ENCODE measurements at places on chromosomes 6 and 20.

DNA sequence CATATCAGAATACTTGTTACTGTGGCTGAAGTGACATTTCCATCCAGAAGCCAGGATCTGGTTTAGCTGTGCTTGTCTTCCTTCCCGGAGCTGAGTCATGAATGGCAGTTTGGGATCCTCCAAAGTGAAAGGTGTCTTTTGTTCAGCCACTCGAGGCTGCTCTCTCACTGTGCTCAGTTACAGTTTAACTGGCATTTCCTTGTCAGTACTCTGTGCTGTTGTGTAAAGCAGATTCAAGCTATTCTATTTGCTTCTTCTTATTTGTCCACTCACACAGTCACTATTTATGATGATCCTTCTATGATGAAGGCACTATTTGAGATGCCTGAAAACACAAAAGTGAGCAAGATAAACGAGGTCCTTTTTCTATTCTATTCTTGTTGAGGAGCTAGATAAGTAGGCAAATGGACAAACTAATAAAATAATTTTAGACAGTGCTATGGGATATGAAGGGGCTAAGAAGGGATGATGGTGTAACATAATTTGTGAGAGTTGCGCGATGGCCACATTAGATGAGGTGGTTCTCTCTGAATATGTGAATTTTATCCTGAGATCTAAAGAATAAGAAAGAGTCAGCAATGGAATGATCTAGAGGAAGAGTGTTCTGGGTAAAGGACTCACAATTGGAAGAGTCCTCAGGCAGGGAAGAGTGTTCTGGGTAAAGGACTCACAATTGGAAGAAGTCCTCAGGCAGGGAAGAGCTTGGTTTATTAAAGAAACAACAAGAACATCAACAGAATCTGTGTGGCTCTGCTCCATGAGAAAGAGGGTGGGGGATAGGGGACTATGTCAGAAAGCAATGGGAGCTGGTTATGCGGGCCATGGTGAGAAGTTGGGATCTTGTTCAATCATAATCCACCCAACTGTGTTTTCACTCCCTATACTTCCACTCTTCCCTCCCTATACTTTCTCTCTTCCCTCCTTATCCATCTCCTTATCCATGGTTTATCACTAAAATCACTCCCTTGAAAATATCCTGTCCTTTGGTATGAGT lies 40.1 kb downstream of the CYP24A1 start:
- DNase-seq = no peak

DNA sequence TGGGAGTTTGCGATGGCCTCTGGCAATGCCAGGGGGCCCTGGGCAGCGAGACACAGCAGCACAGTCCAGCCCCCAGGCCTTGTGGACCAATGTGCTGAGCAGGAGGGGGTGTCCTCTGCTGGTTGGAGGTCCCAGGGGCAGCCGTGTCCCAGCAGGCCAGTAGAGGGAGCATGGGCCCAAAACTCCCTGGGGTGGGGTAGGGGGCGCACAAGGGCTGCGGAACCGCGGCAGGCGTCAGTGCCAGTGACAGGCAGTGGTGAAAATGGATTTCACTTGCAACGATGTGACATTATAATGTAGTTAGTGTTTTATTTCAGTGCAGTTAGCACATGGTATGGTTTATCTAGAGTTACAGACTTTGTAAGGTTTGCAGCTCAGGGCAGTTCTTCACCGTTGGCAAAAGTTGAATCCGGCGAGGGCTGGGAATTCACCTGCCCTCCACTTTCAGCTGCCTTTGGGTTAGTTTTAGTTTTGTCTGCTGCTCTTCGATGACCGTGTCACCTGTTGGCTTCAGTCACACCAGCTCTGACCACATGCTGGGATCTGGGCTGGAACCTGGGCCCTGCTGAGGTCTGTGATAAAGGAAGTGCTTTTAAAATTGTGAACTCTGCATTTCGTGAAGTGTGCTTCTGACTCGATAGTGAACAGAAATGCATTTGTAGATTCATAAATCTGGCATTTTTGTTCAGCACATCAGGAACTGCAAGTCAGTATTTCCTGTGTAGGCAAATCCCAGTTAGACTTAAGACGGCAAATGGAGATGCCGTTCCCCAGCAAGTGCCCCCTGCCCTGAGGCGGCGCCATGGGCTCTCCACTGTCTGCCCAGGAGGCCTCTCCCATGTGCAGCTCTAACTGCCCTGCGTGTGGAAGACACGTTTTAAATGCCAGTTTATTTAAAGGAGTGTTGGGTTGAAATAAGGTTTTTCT lies 46.8 kb downstream of the PYGB start:
- peak; percentile 78 for DNase-seq

- no peak for DNase-seq
Measured at GRCh38 chr20:23672158-23672557, 16.7 kb downstream of the CST4 start.

GRCh38 chr6:163589387-163589786 lies 174.9 kb downstream of the QKI start:
- DNase-seq = no peak

- no peak for DNase-seq
Measured at GRCh38 chr20:20273286-20273685, 94.6 kb upstream of the INSM1 start.

DNA sequence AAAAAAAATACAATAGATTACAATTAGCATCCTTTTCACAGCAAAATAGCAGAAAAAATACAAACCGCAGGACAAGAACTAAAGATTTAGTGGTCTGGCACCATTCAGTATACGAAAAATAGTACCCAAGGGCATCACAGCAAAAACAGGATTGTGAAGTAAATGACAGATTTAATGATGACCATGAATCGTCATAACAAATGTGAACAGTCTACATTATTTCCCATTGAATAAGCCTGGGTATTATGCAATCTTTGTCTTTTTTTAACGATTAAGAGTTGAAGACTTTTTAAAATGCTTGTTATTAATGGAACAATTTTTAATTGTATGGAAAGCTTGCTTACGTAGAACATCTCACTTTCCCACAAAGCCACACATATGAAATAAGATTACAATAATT lies 432.8 kb downstream of the PKHD1 start:
- DNase-seq = no peak

GRCh38 chr20:33821270-33821836 lies 10.2 kb downstream of the CHMP4B start:
- DNase-seq = no peak

Measured in activated CD8-positive, alpha-beta memory T cell treated with anti-CD3 and anti-CD28 coated beads, Interleukin-2, amount 50 U/mL, for 48 hours (primary cell).